ENCODE measurements at places on chromosomes 2 and 18.

DNA sequence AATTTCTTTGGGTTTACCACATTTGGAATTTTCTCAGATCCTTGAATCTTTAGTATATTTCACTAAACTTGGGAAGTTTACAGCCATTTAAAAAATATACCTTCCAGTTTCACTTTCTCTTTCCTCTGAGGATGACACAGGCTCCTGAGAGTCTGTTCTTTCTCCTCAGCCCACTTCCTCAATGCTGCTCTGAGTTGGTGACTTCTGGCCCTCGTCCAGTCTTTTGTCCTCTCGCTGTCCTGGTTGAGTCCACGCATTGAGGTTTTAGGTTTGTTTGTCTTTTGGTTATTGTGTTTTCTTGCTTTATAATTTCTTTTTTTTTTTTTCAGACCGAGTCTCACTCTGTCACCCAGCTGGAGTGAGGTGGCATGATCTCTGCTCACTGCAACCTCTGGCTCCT is 40.7 kb upstream of the GALR1 start:
- peak overlapping the region; percentile 39 for H3K4me3 ChIP-seq
- peak overlapping the region; percentile 84 for H3K27ac ChIP-seq
- peaks cover 19% of the 10 kb centered on the region for H3K4me1 ChIP-seq
- no peaks in the 10 kb centered on the region for H3K36me3 ChIP-seq
- H3K27me3 ChIP-seq, result no peaks in the 10 kb centered on the region

DNA sequence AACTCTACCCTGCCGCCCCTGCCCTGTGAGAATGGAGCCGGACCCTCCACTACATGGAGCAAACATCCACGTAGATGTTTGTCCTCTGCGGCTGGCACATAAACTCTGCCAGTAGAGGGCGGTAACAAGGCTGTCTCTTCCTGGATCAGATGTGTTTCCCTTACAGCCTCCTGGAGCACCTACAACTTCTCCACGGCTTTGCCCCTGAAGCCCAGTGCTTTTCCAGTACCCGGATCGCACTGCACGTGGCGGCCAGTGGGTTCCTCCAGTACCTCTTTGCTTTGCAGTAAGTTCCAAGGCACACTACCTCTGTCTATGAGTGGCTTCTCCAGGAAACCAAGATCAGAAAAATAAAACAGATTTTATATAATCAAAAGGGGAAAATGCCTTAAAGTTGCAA is 651.3 kb downstream of the DCDC2C start:
- DNase-seq, result peak; percentile 32
- no peak overlapping the region for H3K4me3 ChIP-seq
- no peaks in the 10 kb centered on the region for H3K27me3 ChIP-seq
- H3K27ac ChIP-seq, result peak overlapping the region; percentile 55
- H3K36me3 ChIP-seq, result no peaks in the 10 kb centered on the region

DNA sequence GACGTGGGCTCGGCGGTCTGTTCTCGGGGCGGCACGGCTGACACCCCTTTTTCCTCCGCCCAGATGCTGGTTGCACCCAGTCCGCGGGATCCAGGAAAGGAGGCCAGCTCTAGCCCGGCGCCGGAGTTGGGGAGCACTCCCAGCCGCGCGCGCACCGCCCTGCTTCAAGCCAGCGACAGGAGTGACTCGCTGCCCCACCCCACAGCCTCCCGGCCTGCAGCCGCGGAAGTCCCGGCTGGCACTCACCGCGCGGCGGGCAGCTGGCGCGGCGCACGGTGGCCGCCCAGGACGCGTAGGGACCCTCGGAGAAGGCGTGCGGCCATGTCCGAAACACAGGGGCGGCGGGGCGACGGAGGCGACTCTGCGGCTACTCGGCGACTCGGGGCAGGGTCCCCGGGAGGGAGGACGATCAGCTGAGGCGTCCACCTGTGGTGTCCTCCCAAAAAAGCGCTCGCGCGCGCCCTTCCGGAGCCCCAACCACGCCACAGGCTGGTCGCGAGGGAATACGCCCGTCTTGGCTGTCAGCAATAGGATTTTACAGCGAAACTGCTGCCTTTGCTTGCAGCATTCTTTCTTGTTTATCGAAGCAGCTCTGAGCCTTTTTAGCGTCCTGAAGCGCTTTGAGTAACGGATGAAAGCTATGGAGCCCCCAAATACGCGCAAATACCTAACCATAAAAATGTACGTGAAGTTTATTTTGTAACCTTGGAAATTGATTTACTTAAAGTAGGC is at the start of gene ACADL:
Gene ACADL (minus strand): TSS at position 507 of the 732 bp plus-strand sequence. CDS start 184 bp downstream, at position 323.
- peaks cover 81% of the 10 kb centered on the region for H3K27me3 ChIP-seq
- H3K36me3 ChIP-seq, result no peaks in the 10 kb centered on the region
- H3K4me1 ChIP-seq, result peaks cover 6% of the 10 kb centered on the region
- no peak within 1 kb of the TSS for H3K27ac ChIP-seq
- H3K4me3 ChIP-seq, result peak within 1 kb of the TSS; percentile 61
- peak; percentile 22 for DNase-seq

GRCh38 chr18:13487237-13487636 is 239.1 kb downstream of the FAM210A start:
- H3K27me3 ChIP-seq, result peaks cover 96% of the 10 kb centered on the region
- DNase-seq, result no peak
- no peaks in the 10 kb centered on the region for H3K36me3 ChIP-seq

- no peaks in the 10 kb centered on the region for H3K36me3 ChIP-seq
- no peak overlapping the region for H3K27ac ChIP-seq
- H3K4me1 ChIP-seq, result peaks cover 11% of the 10 kb centered on the region
These were observed 2.4 kb downstream of the TEKT4 start for GRCh38 chr2:94873362-94874276.

DNA sequence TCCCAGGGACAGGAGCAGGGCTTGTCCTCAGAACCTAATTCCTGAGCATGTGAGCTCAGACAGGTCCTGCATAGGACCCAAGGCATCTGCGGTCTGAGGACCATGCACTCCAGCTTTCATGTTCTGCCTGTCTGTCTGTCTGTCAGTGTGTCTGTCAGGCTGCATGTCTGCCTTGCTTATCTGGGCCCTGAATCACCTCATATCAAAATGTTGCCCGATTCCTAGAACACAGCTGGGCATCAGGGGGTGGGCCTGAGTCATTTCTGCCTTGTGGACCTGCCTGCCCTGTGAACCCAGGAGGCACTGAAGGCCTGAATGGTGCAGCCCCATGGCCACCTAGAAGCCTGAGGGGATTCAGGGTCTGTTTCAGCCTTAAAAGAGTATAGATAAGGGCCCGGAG is 22.1 kb downstream of the INHBB start:
- DNase-seq, result no peak
- H3K27me3 ChIP-seq, result no peaks in the 10 kb centered on the region
- H3K27ac ChIP-seq, result peak overlapping the region; percentile 81
- H3K36me3 ChIP-seq, result no peaks in the 10 kb centered on the region

DNA sequence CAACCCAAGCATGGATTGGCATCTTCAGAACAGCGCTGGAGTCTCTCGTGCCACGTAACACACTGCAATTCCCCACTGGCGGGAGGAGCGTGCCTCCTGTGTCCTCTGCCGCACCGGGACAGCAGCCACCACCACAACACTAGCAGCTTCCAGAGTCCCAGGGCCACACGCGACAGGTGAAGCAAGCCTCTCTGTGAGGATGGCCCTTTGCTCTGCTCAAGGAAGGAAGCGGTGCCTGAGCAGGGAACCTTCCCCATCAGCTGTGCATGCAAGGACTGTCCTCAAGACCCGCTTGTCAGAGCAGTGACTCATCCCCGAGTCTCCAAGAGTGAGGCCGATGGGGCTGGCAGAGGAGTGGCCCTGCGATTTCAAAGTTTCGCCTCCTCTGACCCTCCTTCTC is 44.0 kb downstream of the TTC32 start:
- H3K27me3 ChIP-seq, result no peaks in the 10 kb centered on the region
- no peaks in the 10 kb centered on the region for H3K36me3 ChIP-seq
- no peak for DNase-seq
- peaks cover 10% of the 10 kb centered on the region for H3K4me1 ChIP-seq
- H3K27ac ChIP-seq, result no peak overlapping the region
- H3K4me3 ChIP-seq, result no peak overlapping the region

DNA sequence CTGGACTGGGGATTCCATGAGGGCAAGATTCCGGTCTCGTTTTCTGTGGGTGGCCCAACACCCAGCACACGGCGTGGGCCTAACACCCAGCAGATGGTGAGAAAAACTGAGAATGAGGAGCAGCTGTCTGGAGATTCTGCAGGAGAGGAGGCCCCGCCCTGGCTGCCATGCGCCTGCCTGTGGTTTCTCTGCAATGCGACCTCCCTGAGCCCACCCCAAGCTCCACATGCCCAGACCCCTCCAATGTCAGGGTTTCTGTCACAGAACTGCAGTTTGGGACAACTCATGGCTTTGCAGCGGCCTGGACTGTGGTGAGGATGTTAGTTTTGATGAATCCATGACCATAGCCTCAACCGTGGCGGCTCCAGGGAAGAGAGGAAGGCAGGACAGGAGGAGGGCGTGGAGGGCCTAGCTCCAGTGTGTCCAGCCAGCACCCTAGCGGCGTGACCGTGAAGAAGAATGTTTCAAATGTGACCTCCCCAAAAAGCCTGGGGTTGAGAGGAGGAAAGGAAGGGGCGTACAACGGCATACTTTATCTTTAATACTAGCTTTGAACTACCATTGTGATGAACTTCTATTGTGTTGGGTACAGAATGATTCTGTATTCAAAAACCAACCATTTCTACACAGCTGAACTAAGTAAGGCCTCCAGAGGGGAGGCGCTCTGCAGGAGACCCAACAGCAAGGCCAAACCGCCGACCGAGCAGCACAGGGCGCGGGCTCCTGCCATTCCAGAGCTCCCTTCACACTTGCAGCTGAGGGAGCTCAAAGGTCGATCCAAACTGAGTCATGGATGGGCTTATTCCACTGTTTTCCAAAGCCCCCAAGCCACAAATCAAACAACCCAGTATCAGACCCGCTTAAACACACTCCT is 3.4 kb downstream of the PXDN start:
- no peak for DNase-seq
- H3K4me1 ChIP-seq, result peaks cover 67% of the 10 kb centered on the region
